ENCODE measurements at places on chromosomes 3 and 15.

DNA sequence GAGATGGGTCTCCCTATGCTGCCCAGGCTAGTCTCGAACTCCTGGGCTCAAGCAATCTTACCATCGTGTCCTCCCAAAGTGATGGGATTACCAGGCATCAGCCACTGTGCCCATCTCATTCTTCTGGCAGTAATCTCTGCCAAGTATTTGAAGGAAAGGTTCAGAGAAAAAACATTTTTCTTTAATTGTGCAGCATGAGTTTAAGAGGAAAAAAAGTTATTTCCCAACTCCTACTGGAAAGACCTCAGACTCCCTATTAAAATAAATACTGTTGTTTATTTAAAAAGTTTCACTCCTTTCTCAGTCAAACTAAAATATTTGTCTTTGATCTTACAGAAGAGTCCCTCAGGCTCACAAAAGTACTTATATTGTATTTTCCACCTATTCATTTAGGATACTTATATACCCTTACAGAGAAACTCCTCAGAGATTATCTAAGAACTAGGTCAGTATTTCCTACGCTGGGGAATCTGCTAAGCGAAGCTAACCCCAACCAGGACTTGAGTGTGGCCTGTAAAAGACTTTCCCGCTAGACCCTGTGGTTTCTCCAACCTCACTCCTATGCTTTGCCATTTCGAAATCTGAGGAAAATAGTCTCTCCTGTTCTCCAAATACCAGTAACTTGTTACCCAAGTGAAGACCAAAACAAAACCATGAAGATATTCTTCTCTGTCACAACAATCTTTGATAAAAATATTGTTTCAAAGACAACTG, 28.7 kb downstream of the WWTR1 start:
- DNase-seq: no peak

DNA sequence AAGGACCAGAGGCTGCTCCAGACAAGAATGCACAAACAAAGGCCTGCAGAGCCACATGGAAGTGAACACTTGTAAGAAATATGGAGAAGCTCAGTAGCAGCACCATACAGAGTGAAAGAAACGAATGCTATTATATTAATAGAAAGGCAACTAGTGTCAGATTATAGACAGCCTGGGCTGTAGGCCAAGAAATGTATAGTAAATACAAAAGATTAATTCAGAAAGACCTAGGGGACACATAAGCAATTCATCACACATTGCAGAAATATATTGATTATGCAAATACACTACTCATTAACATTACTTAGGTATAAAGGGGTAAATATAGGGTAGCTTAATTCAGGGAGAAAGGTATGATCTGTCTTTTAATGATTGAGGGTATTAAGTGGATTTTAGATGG, 69.5 kb upstream of the GUCA1C start:
- no peak for DNase-seq

DNA sequence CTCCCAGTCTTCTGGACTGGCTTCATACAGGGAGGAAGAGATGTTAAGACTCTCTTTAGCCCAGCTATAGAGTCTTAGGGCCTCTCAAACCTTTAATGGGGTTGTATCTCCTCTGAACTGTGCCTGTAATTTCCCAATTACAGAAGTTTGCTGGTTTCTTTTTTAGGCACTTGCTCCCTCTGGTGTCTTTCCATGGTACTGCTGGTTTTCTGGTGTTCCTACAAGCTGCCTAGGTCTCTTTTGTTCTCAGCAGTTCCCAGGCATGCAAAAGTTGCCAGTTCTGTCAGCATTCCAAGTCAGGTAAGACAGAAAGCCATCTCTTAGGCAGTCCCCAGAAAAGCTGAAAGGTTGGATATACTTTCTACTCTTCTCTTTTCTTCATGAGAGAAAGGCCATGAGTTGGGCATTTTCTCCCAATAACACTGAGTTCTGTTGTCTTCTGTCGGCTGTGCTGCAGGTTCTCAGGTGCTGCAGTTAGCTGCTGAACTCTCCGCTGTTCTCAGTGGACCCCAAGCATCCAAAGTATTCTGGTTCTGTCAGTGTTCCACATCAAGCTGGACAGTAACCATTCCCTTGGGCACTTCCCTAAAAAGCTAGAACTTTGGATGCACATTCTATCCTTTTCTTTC, 54.4 kb upstream of the EHHADH start:
- no peak for DNase-seq

DNA sequence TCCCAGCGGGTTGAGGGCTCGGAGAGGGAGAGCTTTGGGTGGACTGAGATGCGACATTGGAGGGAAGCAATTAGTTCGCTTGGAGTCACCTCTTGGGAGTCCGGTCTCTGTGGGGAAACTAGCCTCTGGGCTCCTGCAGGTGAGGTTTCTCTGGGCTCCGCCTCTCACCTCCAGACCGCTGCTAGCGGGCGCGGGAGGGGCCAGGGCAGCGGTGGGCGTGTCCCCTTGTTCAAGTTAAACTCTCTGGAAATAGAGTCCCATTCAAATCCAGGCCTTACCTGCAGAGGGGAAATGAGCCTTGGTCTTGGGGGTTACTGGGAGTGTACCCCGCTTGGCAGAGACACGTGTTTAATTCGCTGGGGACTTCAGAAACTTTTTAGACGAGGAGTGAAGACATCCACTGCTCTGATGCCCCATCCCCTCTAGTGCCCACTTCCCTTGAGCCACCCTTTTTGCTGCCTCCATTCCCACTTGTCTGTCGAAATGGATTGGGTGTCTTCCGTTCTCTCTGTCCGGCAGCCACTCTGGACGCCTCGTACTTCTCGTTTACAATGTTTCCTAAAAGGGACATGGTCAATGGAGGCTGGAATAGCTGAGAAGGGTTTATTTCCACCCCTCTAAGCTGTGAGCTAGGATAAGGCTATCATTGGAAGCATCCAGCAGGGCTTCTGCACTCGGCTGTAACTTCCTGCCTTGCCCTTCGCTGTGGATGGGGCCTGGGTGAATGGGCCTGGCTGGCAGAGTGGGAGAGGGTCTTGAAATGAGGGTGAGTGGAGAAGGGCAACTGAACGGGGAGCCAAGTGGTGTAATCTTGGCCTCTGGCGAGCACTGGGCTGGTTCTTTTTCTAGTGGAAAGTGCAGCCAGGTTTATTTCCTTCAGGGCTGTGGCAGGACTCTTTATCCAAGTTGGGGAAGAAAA, 1.1 kb downstream of the MITF start:
- DNase-seq: no peak

DNA sequence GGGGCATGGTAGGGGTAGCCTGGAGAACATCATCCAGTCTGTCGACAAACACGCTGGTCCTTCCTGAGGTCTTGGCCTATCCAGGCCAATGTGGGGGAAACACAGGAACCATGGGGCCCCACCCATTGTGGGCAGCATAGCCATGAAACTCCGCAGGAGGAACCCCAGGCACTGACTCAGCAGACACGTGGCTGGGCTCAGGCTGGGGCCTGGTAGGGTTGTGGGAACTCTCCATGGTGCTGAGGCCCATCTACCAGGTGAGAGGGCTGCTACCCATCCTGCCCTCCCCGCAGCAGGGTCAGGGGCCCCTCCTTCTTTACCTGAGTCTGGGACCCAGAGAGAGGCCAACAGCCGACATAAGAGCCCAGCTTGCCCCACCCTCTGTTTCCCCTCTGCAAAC, 22.6 kb upstream of the CACNA2D2 start:
- DNase-seq: no peak

GRCh38 chr15:57384816-57385215, 8.5 kb downstream of the CGNL1 start:
- no peak for DNase-seq

- DNase-seq: no peak
These were observed 125.6 kb upstream of the ROPN1 start for GRCh38 chr3:124117486-124117885.

DNA sequence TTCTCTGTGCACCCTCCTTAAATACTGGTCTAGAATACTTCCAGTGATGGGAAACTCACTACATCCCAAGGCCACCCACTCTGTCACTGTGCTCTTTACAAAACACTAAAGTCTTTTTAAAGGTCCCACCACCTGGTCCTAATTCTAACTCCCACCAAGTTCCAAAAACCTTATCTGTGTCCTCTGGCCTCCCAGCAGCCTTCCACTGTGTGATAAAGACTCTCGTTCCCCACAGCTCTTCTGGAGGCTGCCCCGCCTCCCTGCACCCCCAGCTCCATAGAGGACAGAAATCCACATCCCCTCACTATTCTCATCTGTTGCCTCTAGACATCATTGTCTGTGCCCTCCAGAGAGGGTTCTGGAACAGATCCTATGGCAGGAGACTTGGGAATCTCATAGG, 276.4 kb downstream of the FAM43A start:
- DNase-seq: no peak
